Stimulated activated CD8-positive, alpha-beta memory T cell treated with anti-CD3 and anti-CD28 coated beads, Interleukin-7, amount 100 ng/mL, for 48 hours (primary cell): ENCODE measurements at places on chromosomes 2 and 18.
A peak's percentile ranks its signal among the peaks of the same experiment; 100 is the strongest.

- peak; percentile 18 for DNase-seq
Observed at GRCh38 chr2:218569661-218570500, 1.2 kb downstream of the CNOT9 start.

DNA sequence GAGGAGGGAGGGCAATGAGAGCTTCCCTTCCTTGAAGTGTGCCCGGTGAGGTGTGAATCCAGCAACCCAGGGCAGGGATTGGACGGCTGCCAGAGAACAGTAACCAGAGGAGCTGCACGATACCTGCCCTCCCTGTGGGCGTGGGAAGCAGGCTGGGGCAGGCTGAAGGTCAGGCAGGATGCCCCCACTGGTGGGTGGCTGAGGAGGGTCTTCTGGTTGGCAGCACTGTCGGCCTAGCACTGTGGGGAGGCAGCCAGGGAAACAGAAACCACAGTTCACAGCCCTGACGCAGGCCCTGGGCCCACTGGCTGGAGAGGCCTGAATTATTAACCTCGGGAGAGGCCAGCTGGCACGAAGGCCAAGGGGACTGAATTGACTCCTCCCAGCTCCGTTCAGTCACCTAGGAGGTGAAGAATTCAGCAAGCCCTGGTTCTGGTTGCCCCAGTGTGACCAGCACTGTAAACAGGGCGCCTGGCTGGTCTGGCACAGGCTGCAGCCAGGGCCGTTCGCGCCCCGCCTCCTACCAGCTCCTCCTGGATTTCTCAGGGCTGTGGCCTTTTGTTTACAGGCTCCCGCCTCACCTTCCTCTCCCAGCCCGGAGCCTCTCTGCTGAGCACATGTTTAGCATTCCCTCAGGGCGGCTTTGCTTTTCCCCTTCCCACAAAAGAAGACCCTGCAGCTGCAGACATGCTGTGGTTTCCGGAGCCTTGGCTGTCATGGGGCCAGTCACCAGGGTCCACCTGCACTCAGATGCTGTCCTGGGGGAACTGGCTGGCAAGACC is 97.8 kb downstream of the B3GNT2 start:
- no peak for DNase-seq

- no peak for DNase-seq
Observed at GRCh38 chr2:157825885-157826284, 50.2 kb downstream of the ACVR1 start.

DNA sequence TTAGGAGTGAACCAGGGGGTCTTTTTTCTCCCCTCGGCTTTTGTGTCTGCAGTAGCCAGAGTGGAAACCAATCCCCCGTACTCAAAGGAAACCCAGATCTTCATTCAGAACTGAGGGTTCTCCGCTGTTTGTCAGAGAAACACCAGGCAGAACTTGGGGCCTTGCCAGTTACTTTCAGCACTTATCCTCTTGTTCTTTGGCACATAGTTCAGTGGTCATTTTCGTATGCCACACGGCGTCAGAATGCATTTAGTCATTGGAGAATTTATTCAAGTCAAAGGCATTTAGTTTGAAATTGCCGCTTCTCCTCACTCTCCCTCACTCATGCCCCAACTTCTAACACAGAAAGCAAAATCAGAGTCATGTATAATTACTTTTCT is 102.9 kb downstream of the CABLES1 start:
- no peak for DNase-seq

- DNase-seq, result no peak
Observed at GRCh38 chr2:171309455-171310286, 124.1 kb downstream of the METTL8 start.

GRCh38 chr2:193517615-193518014 is 1322.9 kb upstream of the TMEFF2 start:
- no peak for DNase-seq

GRCh38 chr18:58470292-58470691 is 158.6 kb downstream of the ALPK2 start:
- DNase-seq, result no peak

- no peak for DNase-seq
Observed at GRCh38 chr2:95344215-95344583, 47.1 kb downstream of the KCNIP3 start.

DNA sequence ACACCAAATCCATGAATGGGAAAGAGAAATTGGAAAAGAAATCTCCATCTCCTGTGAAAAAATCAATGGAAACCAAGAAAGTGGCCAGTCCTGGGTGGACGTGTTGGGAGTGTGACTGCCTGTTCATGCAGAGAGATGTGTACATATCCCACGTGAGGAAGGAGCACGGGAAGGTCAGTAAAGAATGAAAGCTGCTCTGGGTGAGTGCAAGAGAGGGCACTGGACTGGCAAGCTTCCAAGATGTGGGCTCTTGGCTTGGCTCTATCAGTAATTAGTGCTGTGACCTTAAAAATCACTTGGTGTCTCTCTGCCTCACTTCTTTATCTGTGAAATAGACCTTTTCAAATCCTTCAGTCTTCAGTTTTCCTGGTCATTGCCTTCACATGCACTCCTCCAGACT is 89.0 kb downstream of the ZNF532 start:
- no peak for DNase-seq

DNA sequence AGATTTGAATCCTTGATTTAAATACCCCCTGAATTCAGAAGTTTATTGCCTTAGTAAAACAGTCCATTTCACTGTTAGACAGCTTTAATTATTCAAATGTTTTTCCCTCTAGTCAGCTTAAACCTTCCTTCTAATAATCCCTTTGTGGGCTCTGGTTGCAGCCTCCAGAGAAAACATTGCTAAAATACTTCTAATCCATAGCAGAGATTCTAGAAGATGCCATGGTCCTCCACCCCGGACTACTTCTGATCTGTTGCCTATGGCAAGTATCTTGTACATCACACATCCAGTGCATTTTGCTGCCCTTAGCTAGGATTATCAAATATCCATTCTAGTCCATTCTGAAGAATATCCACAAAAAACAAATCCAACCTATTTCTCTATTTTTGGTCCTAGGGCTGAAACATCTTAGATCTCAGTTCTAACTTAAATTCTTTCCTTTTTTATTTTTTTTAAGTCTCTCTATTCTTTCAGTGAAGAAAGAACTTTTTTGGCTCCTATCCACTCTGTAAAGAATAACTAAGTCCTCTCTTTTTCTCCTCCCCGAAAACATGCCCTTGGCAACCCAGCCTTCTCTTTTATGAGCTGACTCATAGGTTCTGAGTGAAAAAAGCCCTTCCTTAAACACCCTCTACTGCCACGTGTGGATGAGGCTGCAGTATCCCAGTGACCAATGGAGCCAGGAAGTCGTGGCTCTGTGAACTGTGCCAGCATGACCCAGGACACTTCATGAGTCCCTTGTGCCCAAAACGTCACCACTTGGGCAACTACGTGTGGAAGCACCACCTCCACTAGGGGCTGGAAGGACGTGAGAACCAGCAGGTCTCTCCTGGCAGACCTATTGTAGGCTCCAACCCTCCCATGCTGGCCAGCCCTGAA is 349.8 kb downstream of the TNS1 start:
- no peak for DNase-seq

DNA sequence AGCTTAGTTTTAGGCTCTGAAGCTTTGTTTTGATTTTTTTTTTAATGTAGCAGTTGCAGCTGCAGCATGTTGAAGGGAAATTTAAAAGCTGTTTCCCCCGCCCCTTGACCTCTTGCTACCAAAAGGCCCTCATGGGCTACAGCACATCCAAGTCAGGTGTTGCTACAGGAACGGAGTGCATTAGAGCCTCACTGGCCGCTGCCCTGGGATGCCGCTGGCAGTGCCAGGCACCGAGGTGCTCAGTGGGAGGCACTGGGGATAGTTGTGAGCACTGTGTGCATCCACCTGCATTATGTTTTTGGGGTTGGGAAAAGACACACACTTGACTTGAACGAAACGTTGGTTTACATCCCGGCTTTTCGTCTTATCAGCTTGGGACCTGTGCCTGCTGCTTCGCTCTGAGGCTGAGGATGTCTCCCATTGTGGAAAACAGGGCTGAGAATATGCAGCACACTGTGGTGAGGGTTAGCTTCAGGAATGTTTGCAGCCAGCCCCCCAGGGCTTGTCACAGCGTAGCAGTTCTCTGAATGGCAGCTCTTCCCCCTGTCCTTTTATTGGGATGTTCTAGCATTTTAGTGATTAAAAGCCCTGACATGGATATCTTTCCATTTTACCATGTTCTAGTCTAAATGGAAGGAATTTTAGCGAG is 24.1 kb downstream of the DCDC2C start:
- DNase-seq, result no peak

DNA sequence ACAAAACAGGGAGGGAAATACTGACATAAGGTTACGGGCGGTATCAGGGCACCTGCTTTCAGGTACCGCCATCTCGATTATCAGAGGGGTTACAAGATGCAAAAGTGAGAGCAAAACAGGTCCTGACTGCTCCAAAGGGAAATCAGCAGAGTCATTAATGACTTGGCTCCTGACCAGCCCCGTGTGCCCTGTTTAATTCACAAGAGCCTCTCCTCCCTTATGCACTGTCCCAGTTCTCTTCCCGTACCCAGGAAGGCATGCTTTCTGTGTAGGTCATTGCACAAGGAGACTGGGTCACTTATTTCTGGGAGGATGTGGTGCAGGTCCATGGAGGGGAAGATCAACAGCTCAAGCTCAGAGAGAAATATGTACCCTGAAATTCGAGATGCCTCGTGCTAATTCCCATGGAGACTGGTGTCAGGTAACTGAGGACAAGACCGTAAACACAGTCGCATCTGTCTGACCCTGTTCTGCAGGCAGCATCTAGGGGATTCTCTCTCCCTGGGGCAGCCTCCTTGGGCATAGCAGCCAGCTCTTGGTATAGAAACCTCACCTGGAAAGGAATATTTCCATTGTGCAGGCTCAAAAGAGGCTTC is 79.9 kb downstream of the HNRNPLL start:
- DNase-seq, result no peak

DNA sequence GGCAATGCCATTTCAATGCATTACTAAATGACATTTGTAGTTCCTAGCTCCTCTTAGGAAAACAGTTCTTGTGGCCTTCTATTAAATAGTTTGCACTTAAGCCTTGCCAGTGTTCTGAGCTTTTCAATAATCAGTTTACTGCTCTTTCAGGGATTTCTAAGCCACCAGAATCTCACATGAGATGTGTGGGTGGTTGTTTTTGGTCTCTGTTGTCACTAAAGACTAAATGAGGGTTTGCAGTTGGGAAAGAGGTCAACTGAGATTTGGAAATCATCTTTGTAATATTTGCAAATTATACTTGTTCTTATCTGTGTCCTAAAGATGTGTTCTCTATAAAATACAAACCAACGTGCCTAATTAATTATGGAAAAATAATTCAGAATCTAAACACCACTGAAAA is 45.3 kb downstream of the HADHB start:
- no peak for DNase-seq

GRCh38 chr2:181124497-181124896 is 144.1 kb downstream of the UBE2E3 start:
- no peak for DNase-seq

DNA sequence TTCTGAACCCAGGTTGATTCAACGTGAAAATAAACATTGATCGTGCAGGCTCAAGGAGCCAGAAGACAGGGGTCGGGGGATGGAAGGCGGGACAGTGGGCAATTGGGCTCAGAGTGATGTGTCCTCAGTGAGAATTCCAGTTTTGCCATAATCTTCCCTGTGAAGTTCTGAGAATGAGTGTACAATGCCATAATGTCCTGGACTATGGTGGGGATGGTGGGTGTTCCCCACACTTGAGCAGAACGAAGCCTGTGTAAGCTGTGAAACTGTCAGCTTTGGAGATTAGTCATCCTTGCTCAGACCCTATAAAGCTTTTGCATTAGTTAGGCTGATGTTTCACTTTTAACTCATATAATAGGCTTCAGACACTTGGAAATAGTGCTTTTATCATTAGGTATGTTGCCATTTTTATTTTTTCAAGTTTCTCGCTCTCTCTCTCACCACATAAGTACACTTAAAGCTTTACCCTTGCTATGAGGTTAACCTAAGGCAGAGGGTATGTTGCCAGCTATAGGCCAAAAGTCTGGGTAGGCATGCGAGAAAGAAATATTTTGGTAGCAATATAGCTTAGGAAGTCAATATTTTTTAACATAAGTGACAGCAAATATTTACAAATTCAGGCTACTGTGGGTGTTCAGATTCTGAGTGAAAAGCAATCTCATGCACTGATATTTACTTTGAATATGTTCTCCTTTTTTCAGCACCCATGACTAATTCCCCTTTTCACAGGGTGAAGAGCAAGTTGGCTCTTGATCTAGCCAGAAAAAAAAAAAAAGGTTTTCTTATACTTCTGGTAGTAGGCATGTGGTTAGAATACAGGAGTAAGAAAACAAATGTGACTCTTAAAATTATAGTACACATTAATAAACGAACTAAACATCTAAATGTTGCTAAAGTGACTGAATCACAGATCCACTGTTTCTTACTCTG is 47.2 kb downstream of the CDC42EP3 start:
- no peak for DNase-seq

- DNase-seq, result no peak
Observed at GRCh38 chr2:156099382-156099781, 233.1 kb downstream of the NR4A2 start.

- peak; percentile 14 for DNase-seq
Observed at GRCh38 chr2:31318361-31319336, 84.7 kb downstream of the EHD3 start.

- no peak for DNase-seq
Observed at GRCh38 chr18:42644729-42645131, 470.8 kb downstream of the RIT2 start.

DNA sequence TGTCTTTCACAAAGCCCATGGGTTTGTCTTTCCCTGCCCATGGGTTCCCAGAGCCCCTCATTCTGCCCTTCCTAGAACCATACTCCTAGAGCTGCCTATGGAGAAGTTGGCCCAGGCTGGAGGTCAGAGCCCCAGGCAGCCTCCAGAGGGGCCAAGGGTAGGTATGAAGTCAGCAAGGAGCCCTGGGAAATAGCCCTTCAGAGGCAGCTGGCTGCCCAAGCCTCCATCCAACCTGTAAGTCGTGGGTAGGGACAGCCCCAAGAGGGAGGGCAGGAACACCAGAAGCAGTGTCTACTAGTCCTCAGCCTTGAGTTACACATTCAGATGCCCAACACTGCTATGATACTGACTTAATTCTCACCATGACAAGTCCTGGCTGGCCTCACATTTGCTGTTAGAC is 49.5 kb downstream of the TMEM247 start:
- DNase-seq, result no peak

GRCh38 chr2:237869343-237870102 is 10.1 kb downstream of the RAMP1 start:
- DNase-seq, result no peak

GRCh38 chr18:28584731-28585130 is 407.8 kb upstream of the CDH2 start:
- no peak for DNase-seq

GRCh38 chr18:41954827-41955613 is at the start of gene PIK3C3:
PIK3C3 (plus strand) TSS chr18:41955234; CDS start chr18:41955292, 58 bp downstream.
- peak; percentile 93 for DNase-seq

- no peak for DNase-seq
Observed at GRCh38 chr2:129857200-129857599, 122.3 kb upstream of the RAB6C start.

DNA sequence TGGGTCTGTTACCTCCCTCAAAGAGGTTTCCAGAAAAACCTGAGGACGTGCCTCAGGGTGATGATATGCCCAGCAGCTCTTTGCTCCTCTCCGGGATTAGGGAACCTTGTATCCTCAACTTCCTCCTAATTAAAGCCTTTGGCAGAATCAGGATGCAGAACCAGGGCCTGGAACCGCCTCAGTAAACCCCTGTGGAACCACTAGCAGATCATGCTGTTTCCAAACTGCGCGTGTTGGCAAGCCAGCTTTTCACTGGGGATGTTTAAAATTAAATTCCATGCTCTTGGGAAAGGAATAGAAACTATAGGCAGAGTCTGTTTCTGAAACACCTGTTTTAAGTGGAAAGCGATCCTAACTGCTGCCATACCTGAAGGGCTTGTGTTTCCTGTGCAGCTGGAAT is 26.4 kb downstream of the CRIM1 start:
- DNase-seq, result no peak

- DNase-seq, result no peak
Observed at GRCh38 chr2:216632346-216632951, 771 bp upstream of the IGFBP2 start.
